Hindlimb muscle (tissue), 1 donor: ENCODE measurements at places on chromosomes 7 and 10.

DNA sequence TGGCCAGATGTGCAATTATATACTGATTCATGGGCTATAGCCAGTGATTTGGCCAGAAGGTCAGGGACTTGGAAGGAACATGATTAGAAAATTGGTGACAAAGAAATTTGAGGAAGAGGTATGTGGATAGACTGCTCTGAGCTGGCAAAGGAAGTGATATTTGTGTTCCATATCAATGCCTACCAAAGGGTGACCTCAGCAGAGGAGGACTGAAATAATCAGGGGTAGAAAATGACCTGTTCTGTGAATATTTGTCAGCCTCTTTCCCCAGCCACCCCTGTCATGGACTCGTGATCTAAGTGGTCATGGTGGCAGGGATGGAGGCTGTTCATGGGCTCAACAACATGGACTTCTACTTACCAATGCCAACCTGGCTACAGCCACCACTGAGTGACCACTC is 47.0 kb downstream of the PTPRE start:
- DNase-seq, result no peak

GRCh38 chr10:103273041-103273441 is 3.9 kb upstream of the INA start:
- DNase-seq, result no peak

- no peak for DNase-seq
Measured at GRCh38 chr10:99648717-99649116, 10.6 kb upstream of the ENTPD7 start.

DNA sequence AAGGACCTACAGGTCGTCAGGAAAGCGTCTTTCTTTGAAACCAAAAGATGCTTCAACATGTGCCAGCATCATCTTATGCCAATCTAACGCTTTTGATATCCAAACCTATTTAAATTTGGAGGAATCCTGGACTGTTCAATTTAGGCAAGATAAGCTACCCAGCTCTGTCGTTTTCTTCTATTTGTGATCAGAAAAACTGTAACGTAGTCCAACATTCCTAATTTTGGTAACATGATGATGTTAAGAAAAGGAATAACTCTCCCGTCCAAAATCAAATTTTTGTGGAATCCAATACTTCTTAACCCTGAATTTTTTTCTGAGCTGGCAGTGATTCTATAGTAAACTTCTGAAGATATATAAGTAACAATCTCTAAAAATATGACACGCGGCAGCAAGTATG is 93.3 kb upstream of the MKX start:
- no peak for DNase-seq

DNA sequence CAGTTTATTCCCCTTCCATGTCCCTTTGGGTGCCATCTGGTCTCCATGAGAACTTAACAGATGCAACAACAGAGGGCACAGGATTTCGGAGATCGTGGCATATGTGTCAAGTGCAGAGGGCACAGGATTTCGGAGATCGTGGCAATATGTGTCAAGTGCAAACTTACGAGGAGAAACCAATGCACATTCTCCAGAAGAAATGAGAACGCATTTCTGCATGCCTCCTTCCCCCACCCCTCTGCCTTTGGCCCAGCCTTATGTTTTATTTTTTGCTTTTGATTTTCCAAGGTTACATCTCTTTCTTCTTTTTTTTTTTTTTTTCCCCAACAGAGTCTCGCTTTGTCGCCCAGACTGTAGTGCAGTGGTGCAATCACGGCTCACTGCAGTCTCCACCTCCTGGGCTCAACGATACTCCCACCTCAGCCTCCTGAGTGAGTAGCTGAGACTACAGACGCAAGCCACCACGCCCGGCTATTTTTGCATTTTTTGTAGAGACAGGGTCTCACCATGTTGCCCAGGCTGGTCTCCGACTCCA is 586 bp upstream of the ANKRD26 start:
- no peak for DNase-seq

DNA sequence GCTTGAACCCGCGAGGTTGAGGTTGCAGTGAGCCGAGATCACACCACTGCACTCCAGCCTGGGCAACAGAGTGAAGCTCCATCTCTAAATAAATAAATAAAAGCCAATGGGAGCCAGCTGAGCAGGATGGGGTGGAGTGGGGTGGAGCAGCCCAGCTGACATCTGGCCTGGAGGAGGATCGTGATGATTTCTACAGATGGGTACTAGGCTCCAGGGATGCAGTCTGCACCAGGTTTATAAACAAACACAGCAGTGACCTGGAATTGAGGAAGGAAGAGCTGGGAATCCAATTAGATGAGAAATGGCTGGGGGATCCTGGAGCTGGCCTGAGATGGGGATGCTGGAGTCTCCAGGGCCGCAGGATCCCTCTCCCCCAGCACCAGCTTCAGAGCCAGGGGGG is 7.3 kb upstream of the GRIFIN start:
- peak; percentile 61 for DNase-seq

GRCh38 chr7:42768045-42768444 is 143.8 kb downstream of the C7orf25 start:
- DNase-seq, result no peak

DNA sequence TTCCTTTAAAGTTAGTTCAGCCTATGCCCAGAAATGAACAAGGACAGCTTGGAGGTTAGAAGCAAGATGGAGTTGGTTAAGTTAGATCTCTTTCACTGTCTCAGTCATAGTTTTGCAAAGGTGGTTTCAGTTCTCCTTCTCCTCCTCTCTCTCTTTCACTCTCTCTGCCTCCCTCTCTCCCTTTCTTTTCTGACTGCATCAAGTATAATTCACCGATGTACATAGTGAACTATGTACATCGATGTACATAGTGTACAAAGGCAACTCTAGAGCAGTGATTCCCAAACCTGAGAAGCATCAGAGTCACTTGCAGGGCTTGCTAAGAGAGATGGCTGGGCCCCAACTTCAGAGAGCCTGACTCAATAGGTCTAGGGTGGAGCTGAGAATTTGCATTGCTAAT is 1259.7 kb downstream of the TYW1 start:
- no peak for DNase-seq

DNA sequence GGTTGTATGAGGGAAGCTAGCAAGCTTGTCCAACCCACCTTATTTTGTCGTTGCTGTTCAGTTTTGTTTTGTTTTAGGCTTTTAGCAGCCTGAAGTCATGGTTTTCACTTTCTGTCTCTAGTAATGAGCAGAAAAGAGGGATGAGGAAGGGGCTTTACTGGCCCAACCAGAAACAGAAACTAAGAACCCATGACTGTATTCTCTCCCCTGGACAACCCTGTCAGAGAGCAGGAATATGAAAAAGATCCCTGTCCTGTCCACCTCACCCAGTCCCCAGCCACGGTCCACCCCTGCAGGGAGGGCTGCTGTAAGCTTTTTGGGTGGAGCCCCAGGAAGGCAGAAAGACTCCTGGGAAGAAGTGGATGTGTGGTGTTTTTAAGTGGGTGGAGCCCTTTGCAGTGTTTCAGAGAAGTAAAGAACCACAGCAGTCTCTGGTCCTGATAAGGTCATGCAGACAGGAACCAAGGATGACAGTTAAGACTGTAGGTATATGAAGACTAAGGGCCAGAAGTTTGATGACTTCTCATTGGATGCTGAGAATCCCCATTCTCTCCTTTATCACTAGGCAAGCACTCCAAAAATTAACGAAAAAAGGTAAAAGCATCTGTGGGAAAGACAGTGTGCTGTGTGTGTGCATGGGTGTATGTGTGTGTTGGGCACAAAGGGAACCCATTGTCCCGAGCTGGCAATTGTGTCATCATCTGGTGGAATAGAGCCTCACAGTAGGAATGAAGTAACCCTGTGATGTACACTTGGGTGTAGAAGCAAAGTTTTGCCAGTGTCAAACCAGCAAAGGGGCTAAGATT is 13.8 kb downstream of the MRPL32 start:
- DNase-seq, result no peak
